CD4-positive, alpha-beta T cell (primary cell): ENCODE measurements at places on chromosomes 2 and 18.

GRCh38 chr2:120886534-120887319 is 151.1 kb downstream of the GLI2 start:
- no peak for DNase-seq

GRCh38 chr2:39648580-39648979 is 17.1 kb upstream of the TMEM178A start:
- no peak for DNase-seq

DNA sequence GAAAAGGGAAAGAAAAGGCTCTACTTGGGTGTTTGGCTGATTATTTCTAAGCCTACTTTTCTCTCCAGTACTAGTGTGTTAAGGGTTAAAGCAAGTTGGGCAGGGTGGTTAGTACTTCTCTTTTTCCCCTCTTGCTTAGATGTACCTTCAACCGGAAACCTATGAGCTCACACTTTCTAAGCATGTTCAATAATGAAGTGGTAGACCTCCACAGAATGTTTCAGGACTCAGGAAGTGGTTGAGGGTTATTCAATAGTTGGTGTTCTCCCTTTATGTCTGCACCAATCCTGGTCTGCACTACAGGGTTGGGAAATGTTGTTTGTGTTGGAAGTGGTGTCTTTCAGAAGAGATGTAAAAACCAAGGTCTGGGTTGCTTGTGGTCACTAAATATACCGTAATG is 137.1 kb downstream of the ZEB2 start:
- no peak for DNase-seq

DNA sequence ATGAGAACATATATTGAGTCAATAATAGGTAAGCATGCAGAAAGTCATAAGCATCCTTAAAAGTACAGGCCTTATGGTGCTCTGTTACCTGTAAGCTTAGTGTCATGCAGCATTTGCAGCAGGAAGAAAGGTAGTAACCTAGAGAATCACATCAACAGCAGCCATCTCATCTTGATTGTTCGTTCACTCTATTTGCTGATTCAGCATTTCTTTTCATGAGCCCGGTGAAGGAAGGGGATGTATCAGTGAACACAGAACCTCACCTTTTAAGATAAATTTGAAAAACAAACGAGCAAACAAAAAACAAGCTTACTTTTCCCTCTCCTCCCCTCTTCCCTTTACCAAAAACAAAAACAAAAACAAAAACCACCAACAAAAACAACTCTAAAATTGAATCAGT is 89.9 kb downstream of the MIB1 start:
- no peak for DNase-seq

GRCh38 chr2:64329848-64330247 is 124.1 kb upstream of the LGALSL start:
- DNase-seq = peak; percentile 11

DNA sequence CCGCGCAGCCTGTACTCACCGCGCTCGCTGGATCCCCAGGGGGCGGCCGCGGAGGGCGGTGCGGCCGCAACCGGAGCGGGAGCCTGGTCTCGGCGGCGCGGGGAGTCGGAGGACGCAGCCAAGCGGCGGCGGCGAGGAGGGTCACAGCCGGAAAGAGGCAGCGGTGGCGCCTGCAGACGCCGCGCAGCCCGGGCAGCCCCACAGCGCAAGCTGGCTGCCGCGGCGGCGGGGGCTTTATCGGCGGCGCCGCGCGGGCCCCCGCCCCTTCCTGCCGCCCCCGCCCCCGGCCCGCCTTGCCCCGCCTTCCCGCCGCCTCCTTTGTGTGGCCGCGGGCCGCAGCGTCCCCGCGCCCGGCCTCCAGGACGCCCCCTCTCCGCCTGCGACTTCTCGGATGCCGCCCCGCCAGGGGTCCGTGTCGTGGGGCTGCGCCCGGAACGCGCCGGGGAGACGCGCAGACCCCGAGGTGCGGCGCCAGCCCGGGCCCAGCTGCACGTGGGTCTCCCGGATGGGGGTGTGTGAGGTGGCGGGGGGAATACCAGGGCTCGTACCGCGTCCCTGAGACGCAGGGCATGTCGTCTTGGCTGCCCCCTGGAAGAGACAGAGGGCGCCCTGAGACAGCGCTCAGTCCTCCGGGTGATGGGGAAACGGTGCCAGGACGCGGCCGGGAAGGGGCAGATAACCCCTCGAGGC is at the start of gene SERPINE2:
Gene SERPINE2, minus strand, starts transcription at position 207 of the 690 bp plus-strand sequence. CDS start 37,386 bp downstream, outside the sequence.
- DNase-seq = peak; percentile 47

DNA sequence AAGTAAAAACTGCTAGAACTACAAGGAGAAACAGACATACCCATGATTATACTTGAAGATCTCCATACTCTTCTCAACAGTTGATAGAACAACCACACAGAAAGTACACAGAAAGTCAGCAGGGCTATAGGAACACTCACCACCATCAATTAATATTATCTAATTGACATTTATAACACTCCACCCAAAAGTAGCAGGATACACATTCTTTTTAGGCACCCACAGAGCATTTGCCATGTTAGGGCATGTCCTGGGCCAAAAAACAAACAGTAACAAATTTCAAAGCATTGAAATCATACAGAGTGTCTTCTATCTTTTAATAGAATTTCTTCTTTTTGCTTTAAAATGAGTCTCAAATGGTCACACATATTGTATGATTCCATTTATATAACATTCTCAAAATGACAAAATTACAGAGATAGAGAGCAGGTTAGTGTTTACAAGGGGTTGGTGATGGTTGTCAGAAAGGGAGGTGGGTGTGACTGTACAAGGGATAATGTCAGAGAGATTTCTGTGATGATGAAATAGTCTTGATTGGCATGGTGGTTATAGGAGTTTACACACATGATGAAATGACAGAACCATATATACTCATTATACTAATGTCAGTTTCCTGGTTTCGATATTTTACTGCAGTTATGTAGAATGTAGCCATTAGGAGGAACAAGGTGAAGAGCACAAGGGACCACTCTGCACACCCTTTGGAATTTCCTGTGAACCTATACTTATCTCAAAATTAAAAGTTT is 82.8 kb downstream of the NCK2 start:
- no peak for DNase-seq

GRCh38 chr18:59909289-59910036 is 9.7 kb downstream of the PMAIP1 start:
- no peak for DNase-seq

DNA sequence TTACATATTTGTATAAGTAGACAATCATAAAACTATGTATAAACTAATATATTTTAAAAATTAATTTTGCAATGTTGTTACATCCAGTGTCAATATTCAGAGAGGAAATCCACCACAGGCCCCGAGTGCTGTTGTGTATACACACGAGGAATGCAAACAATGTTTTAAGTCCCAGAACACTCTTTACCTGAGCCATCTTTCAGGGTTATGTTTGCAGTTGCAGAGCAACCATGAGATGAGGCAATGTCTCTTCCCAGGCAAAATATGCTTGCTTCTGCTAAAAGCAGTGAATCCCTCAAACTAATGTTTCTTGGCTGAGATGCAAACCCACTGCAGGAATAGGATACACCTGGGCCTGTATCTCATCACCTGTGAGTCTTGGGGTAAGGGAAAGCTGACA is 91.3 kb downstream of the ASXL2 start:
- DNase-seq = no peak
